ENCODE measurements at places on chromosomes 12 and 14. TPM values are rescaled to one million over a fixed set of nuclear protein-coding genes. Genes with fewer than 3 reads are reported as not detected.

- DNase-seq, result no peak
Measured at GRCh38 chr14:100858838-100859220, 32.9 kb downstream of the MEG3 start.

- DNase-seq, result no peak
Measured at GRCh38 chr14:39426605-39427004, 5.6 kb downstream of the FBXO33 start.

- DNase-seq, result peak; percentile 58
Measured at GRCh38 chr14:96762650-96763049, 34.5 kb upstream of the VRK1 start.

DNA sequence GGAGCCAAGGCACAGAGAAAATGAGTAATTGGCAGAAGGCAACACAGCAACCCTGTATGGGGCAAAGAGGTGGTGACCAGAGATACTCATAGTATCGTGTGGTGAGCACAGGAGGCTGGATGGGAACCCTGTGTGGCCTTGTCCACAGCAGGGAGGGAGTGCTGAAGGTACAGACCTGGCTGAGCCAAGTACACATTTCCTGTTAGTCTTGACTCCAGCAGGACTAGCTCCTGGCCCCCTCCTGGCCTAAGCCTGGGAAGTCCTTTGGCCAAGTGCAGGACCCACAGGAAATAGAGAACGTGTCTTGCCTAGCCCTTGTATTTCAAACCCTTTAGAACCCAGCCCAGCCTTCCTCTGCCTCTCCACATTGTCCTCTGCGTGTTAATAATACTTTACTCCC is 289.8 kb upstream of the PWP1 start:
- DNase-seq, result no peak

GRCh38 chr12:54967461-54967860 is 17.1 kb downstream of the TESPA1 start:
- DNase-seq, result no peak

DNA sequence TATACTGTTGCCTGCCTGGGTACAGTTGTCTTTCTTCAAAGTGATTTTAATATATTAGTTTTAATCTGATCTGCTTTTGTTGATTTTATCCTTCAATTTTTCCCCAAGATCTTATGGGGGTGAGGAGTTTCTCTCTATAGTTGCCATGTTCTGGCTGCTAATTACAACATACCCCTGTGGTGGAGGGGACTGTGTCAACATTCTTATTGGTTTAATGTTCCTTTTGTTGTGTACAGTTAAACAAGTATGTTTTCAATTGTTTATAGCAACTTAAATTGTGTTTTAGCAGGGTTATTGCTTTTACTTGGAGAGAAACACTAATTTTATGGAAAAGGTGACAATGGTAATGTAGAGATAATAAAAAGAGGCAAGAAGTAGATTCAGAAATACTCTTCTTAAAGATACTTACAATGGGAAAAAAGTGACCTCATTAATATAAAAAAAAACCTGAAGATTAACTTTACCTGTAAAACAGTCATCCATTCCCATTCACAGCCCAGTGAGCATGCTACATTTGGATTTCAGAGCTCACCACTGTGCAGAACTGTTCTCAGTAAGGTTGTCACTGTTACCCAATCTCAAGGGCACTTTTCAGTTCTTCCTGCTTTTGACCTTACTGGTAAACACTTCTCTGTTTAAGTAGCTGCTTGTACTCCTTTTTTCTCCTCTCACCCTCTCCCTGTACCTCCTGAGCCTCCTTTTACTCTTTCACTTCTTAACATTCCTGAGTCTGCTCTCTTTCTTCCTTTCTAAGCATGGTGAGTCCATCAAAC is 8.1 kb upstream of the LRRK2 start:
- DNase-seq, result no peak

Gene COQ5
- 20.9 TPM for total RNA-seq

Gene DEGS2
- total RNA-seq, result 5.1 TPM

Gene CSRP2
- 27.9 TPM for total RNA-seq

Gene GYS2
- total RNA-seq, result 0.66 TPM

Gene TGFB3
- 12.4 TPM for total RNA-seq
